ENCODE measurements at places on chromosomes 7 and 10.

- no peak for DNase-seq
Measured at GRCh38 chr10:3850999-3851937, 66.3 kb upstream of the KLF6 start.

GRCh38 chr10:118259288-118259906 lies 82.7 kb downstream of the FAM204A start:
- no peak for DNase-seq

DNA sequence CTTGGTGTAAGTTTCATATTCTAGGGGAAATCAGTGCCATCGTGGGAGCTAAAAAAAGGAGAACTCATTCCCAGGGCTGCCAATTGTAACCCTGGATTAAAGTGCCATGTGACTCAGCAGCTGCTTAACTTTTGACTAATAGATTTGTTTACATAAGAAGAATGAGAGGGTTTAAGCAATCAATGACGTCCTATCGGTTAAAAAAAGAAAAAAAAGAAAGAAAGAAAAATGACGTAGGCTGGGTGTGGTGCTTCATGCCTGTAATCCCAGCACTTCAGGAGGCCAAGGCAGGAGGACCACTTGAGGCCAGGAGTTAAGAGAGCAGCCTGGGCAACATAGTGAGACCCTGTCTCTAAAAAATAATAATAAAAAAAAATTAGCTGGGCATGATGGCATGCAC lies 116.2 kb upstream of the AFAP1L2 start:
- no peak for DNase-seq

GRCh38 chr10:124529661-124530214 lies 68.1 kb downstream of the LHPP start:
- DNase-seq, result no peak

DNA sequence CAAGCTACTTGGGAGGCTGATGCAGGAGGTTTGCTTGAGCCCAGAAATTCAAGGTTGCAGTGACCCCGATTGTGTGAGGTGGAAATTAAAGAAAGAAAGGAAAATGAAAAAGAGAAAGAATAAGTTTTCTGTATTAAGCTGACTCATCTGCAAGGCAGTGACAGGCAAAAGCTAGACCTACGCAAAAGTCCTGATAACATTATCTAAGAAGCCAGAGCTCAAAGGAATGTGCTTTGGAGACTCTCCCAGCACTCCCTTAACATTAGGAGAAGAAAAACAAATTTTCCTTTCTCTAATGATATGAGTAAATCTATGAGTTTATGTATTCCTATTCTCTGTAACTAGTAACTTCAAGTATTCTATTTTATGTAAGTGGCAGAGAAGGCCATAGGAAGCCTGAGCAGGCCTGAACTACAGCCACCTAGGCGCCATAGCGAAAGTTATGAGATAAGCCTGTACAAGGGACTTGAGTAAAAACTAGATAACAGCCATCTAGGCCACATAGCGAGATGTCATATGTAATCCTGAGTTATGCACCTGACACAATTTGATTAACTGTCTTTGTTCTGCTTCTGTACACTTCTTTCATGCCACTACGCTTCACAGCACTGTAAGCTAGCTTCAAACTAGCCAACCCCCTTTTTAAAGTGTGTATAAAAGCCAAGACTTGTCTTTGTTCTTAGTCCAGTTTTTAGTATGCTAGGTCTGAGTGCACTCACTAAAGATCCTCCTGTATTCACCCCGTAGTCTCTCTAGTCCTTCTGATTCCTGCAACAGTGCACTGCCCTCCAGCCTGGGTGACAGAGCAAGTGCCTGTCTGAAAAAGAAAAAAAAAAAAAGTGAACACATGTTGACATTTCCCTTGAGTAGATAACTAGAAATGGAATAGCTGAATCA lies 9.4 kb upstream of the ZWINT start:
- no peak for DNase-seq

DNA sequence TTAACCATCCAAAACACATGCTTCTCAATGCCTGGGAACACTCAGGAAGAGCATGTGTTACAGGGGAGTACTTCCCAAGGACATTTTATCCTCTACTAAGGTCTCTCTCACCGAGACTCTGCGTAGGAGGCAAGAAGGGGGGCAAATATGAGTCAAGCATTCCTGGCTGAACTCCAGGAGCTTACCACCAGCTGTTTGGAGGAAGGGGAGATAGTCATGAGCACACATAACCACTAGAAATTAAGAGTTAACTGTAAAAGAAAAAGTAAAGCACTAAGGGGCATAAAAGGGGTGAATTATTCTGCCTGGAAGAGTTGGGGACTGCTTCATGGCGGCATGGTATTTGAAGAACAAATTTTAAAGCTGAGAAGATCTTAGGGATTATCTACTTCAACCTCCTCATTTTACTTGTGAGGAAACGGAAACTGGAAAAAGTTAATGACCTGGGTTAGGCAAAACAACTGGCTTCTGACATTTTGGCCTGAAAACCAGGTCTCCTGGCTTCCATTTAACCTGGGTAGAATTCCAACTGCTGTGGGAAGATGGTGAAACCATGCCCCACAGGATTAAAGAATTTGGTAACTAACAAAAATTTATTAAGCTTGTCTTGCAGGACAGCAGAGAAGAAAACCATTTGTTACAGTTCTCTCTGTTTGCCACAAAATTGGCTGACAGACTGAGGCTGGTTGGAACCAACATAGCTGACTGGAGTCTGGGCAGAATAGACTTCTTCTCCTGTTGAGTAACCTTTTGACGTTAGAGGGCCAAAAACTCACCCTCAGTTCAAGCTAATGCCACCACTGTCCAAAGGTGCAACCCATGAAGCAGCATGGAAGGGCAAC lies 85.5 kb downstream of the SLC25A13 start:
- DNase-seq, result no peak

DNA sequence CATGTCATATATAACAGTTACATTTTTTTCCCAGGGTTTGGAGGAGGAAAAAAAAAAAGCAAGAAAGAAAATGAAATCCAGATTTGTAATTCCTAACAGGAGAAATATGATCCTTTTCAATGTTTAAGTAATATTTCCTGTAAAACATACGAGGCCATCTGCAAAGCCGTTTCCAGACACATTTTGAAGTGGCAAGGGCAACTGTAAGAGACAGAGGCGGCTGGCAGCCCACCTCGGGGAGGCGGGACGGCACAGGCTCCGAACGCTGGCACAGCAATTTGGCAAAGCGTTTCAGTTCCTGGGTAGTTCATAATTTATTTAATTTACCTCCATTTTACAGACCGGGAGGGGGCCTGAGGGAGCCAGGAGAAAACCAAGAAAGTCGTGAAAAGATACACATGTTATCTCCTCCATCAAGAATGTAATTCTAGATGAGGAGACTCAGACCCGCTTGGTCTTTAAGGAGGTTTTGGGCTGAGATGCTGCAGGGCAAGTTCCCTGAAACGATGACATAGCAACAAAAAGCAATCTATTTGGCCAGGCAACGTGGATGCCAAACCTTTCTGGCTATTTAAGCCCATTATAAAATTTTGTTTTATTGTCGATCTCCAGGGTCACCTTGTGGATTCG lies 448.5 kb upstream of the MKI67 start:
- DNase-seq, result no peak

DNA sequence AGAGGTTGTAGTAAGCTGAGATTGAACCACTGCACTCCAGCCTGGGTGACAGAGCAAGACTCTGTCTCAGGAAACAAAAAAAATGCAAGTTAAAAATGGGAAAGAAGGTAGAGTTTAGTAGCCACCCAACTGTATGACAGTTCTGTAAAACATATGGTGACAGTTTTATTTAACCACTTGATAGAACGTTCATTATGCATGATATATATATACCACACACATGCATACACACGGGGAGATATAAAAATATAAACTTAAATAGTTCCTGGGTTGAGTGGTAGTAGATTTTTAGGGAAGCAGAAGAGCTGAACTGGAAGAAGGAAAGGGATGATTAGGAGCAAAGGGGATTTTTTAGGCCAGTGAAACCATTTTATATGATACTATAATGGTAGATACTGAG lies 120.0 kb downstream of the KMT2C start:
- DNase-seq, result no peak

GRCh38 chr10:117165538-117166417 lies 27.7 kb upstream of the VAX1 start:
- no peak for DNase-seq

Measured in CD4-positive, alpha-beta memory T cell (primary cell).